Activated CD8-positive, alpha-beta memory T cell treated with anti-CD3 and anti-CD28 coated beads for 4 hours (primary cell): ENCODE measurements at places on chromosomes 1 and 21.
A peak's percentile ranks its signal among the peaks of the same experiment; 100 is the strongest.

DNA sequence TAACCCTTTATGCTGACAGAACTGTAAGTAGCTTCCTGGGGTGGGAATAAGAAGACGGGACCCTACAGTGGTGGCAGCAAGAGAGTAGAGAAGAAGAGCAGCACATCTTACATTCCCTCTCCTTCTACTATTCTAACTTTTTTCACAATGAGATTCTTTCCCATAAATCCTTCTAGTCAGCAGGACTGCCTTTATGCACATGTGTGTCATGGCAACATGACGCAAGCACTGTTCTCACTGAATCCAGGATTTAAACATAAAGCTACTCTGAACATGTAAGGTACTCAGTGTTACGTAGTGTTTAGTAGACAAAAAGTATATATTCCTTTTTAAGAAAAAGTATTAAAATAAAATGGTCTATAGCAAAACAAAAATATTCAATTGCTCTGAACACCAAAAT lies 309.7 kb upstream of the LYPLAL1 start:
- no peak for DNase-seq

GRCh38 chr1:173333581-173333980 lies 126.5 kb upstream of the TNFSF4 start:
- no peak for DNase-seq

- peak; percentile 50 for DNase-seq
Measured at GRCh38 chr21:42234464-42235241, 15.7 kb downstream of the ABCG1 start.

DNA sequence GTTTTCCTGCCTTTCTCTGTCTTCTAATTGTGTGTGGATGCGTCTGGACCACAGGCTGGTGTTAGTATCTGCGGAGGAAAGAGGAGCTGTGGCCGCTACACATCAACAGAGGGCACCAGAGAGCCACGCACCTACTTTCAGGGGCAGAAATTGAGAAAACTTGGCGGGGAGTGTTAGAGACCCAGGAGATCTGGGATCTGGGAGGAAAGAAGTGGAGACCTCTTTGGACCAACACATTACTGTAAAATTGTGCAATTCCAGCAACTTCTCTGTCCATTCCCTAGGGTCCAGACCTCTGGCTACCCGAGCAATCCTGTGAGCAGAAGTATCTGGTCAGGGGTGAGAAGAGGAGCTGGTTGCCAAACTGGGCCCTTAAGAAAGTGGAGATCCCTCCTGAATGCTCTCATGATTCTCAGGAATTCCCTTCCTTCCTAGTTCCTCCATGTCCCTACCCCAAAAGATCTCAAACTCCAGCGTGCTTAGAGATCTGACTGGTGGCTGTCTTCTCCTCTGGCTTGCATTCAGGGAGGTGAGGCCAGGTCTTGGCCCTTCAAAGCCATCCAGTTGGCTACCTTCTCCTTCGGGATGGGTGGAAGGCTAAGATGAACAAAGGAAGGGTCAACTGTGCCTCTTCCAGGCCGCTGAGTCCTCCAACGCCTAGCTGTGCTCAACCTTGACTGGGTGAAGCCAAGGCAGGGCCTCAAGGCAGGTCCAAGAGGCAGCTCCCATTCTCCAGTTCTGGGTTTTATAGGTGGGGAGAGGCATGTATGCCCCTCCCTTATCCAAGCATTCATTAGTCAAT lies 1.2 kb upstream of the KIRREL1 start:
- peak; percentile 4 for DNase-seq

DNA sequence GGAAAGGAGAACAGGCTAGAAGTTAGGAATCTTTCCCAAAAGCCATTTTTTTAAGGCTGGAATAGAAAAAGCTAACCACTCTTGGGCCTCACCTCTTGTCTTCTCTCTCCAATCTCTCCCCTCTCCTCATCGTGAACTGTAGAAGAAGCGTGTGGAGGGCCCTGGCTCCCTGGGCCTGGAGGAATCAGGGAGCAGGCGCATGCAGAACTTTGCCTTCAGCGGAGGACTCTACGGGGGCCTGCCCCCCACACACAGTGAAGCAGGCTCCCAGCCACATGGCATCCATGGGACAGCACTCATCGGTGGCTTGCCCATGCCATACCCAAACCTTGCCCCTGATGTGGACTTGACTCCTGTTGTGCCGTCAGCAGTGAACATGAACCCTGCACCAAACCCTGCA lies 19.4 kb downstream of the PPP1R8 start:
- DNase-seq, result no peak

DNA sequence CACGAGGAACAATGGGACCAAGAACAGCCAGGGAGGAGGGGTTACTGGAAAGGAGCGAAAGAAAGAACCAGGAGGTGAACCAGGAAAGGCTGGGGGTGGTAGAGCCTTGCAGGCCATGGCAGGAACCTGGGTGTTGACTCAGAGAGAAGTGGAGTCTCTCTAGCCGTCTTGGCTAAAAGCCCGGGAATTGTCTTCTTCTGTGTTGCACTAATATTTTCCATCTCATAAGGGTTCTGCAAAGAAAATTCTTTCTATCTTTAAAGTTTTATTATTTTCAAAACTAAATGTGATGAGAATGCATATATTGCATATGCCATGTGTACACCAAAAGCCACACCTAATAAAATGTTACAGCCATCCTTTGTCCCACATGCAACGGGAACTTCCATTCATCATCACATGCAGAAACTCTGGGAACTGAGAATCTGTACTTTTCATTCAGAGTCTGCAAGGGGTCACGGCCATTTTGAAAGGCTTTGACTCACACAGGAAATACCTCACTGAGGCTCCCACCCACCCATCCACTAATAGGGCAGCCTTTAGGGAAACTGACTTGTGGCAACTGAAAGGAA lies 38.0 kb downstream of the ERG start:
- DNase-seq, result no peak

DNA sequence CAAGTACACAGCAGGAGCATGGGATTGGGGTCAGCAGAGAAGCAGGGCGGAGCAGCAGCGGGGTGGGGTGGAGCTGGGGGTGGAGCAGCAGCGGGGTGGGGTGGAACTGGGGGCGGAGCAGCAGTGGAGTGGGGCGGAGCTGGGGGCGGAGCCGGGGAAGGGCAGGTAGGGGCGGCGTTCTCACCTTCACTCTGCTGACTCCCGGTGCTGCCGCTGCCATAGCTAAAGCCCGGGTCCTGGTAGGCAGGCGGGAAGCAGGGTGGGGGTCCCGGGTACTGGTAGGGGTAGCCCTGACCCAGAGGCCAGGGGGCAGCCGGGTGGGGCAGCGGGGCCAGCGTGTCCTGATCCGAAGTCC lies 6.7 kb downstream of the TAS1R3 start:
- DNase-seq, result no peak

DNA sequence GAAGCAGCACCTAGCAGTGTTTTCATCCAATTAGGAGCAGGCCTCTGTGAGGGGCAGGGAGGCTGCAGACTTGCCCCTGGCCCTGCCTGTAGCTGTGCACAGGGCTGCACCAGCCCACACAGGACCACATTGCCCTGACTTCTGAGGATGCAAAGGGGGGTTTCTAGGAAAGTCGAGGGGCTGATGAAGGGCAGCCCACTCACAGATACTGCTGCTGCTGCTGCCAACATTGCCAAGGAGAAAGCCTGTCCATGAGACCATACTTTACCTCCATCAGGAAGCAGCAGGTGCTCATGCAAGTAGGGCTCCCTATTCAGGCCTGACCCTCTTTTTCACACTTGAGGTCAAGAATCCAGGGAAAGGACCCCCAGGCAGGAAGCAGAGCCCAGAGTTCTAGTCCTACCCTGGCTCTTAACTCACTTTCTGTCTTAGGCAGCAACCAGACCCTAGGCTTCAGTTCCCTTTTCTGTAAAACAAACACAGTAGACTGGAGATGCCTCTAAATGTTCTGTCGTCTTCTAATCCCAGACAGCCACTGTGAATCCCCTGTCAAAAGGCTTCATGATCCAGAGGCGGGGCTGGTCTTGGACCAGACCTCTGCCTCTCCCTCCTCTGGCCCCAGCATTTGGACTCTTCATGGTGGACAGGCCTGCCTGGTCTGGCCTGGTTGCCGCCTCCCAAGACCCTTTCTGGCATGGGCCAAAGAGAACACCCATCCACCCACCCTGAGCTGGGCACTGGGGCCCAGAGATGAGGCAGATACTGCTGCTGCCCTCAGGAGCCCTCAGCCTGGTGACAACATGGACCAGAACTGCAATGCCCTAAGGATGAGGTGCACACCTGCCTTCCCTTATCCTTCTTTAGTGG lies 120.2 kb downstream of the GLIS1 start:
- DNase-seq, result no peak

- DNase-seq, result no peak
Measured at GRCh38 chr1:30823627-30823968, 66.0 kb upstream of the LAPTM5 start.

DNA sequence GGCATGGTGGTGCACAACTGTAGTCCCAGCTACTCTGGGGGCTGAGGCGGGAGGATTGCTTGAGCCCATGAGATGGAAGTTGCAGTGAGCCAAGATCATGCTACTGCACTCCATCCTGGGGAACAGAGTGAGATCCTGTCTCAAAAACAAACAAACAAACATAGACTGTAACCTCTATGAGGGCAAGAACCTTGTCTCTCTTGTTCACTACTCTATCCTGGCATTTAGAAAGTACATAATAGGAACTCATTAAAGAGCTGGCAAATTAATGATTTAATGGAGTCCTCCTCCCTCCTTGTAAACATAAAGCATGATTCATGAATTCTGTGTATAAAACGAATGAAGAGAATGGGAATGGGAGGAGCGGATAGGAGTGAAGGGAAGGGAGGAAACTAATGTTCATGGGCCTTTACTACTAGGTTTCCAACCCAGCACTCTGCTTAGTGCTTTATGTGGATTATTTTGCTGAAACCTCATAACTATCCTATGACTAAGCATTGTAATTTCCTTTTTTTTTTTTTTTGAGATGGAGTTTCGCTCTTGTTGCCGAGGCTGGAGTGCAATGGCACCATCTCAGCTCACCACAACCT lies 8.6 kb downstream of the LMOD1 start:
- DNase-seq, result no peak

- DNase-seq, result no peak
Measured at GRCh38 chr1:88327391-88328267, 356.4 kb upstream of the PKN2 start.

GRCh38 chr1:42956739-42957138 lies 1.9 kb downstream of the SLC2A1 start:
- DNase-seq, result no peak

GRCh38 chr1:160451859-160452232 lies 51.5 kb downstream of the VANGL2 start:
- DNase-seq, result no peak

DNA sequence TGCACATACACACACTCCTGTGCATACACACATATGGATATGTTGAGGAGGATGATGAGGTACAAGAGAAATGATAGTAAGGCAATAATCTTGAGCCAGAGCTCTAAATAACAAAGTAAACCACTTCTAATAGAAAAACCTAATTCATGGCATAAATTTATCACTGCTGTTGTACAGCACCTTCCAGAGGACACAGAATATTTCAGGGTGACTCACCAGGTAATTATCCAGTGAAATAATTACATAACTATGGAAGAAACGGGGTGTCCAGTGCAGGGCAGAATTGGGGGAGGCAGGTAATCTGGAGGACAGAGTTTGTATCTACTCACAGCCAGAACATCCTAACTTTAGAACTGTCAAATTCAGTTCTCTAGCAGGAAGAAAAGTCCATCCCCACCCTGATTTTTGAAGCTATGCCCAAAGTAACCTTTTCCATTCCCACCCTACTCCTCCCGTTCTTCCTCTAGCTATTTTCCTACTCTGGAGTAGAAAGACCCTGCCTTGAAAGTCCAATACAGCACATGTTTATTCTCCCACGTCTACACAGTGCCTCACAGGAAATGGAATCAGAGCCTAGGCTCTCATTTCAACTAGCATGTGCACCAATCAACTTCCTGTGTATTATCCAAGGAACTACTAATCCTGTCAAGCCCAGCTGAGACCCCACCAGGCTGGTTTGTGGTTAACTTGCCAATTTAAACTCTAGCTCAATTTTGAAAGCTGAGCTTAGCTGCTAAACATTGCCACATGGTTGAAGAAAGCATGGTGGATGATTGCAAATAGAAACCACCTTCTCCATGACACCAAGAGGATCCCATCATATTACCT lies 96.6 kb downstream of the PTPN14 start:
- DNase-seq, result no peak

- DNase-seq, result no peak
Measured at GRCh38 chr1:79920960-79921669, 914.6 kb upstream of the ADGRL4 start.

- DNase-seq, result no peak
Measured at GRCh38 chr1:21072721-21073120, 104.0 kb downstream of the EIF4G3 start.

DNA sequence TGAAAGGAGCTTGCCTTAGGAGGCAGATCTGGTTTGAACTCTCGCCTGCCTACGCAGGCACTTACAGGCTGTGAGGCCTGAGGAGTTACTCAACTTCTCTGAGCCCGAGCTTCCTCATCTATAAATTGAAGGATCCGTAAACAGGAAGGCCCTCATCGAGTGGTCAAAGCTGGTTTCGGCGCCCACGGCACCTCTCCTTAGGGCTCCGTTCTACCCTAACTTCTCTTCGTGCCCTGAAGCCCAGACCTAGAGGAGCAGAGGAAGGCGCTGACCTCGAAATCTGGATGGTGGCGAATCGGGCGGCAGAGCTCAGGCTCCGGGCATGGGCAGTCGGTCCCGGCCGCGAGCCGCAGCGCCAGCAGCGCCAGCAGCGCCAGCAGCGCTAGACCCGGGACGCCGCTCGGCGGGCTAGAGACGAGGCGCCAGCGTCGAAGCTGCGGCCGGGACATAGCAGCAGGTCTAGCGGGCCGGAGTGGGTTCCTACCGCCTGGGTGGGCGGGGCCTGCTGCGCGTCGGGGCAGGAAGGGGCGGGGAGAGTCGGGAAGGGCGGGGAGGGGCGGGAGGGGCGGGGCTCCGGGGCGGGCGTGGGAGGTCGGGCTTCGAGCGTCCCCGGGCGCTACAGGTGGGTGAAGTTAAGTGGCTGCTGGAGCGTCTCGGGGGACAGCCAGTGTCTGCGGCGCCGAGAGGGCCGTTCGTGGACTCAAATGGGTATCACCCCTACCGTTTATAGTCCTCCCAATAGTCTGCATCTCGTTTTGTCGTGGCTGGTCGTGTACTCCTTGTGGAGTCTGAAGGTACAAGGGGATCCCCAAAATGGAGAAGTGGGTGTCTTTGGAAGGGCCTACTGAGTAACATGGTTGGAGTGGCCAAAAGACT lies at the start of gene CTBS:
CTBS (minus strand) TSS at position 474 of the 876 bp plus-strand sequence; CDS start at position 449, 25 bp downstream.
- peak; percentile 70 for DNase-seq

- no peak for DNase-seq
Measured at GRCh38 chr1:69502991-69503390, 64.7 kb upstream of the LRRC7 start.

GRCh38 chr1:207497941-207498340 lies 2.0 kb downstream of the CR1 start:
- DNase-seq, result no peak

GRCh38 chr1:239856067-239856466 lies 235.6 kb upstream of the FMN2 start:
- DNase-seq, result no peak

- DNase-seq, result no peak
Measured at GRCh38 chr1:3459940-3460671, 5.6 kb downstream of the ARHGEF16 start.

DNA sequence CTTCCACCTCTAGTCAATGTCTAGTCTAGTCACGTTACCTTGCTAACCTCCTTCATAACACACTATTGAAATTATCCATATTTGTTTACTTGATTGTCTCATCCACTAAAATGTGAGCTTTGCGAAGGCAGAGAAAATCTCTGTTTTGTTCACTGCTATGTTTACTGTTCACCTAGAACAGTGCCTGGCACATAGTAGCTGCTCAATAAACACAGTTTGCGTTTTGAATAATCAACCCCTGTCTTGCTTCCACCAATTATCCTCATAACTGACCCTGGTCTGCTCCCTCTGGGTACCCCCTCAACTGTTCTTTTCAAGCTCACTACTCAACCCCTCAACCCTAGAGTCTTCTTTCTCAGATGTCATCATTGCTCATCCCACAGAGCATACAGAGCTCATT lies 36.5 kb upstream of the NGF start:
- no peak for DNase-seq

GRCh38 chr1:212463565-212464285 lies 31.0 kb downstream of the NENF start:
- DNase-seq, result no peak
